ENCODE measurements at places on chromosomes 4 and X. TPM values are rescaled to one million over a fixed set of nuclear protein-coding genes. Genes with fewer than 3 reads are reported as not detected.

GRCh38 chr4:56981795-56982201 lies 3.1 kb downstream of the POLR2B start:
- DNase-seq: no peak

- no peak for DNase-seq
Measured at GRCh38 chr4:52369649-52370048, 289.5 kb downstream of the USP46 start.

DNA sequence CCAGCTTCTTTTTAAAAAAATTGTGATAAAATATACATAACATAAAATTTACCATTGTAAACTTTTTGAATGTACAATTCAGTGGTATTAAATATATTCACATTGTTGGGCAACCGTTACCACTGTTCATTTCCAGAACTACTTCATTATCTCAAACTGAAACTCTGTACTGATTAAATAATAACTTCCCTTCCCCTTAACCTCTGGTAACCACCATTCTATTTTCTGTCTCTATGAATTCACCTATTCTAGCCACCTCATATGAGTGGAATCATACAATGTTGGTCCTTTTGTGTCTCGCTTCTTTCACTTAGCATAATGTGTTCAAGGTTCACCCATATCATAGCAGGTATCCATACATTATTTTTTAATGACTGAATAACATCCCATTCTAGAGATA lies 8.3 kb downstream of the GPR50 start:
- DNase-seq: no peak

GRCh38 chr4:100113096-100113495 lies 77.2 kb downstream of the DDIT4L start:
- DNase-seq: no peak

DNA sequence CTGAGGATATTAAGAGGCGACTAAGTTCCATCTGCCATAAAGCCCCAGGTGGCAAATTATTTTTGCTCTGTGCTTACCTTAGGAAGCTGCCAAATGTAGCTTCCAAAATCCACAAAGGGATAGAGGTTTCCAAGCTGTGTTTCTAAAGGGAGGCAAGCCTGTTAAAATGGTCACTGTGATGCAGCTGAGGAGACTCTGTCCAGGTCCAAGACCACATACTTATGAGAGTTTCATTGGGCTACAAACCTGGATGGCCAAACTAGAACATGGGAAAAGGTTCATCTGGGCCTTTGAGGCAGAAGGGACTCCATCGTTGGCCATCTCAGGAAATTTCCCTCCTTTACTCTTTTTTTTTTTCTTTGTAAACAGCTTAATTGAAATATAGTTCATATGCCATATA lies 306.9 kb upstream of the FGF13 start:
- DNase-seq: no peak

DNA sequence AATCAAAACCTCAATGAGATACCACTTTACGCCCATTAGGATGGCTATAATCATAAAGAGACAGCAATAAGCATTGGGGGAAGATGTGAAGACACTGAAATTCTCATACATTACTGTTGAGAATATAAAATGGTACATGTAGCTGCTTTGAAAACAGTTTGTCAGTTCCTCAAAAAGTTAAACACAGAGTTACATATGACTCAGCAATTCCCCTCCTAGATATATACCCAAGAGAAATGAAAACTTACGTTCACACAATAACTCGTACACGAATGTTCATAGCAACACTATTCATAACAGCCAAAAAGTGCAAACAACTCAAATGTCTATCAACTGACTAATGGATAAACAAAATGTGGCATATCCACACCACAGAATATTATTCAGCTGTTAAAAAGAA lies 36.6 kb downstream of the PHF8 start:
- no peak for DNase-seq

GRCh38 chr4:2330091-2331042 lies 68.5 kb upstream of the MXD4 start:
- no peak for DNase-seq

DNA sequence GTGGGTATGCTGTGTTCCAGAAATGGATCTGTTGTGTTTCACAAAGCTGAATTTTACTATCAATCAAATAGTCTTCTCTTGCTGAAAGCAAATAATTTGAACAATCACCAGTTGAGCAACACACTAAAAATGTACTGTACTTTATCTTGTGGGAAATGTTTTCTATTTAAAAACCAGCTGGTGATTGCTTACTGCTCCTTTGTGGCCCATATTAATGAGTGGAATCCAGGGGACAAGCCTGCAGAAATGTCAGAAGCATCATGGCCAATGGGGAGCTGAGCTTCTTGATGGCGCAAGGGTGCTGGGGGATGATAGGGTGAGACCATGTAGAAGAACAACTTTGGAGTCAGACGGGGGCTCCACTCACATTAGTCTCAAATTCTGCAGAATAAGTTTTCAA lies 346.2 kb downstream of the ARHGAP10 start:
- DNase-seq: no peak

- DNase-seq: no peak
Measured at GRCh38 chr4:17709763-17710068, 71.7 kb downstream of the FAM184B start.

- no peak for DNase-seq
Measured at GRCh38 chr4:56535915-56536314, 30.3 kb downstream of the ARL9 start.

GRCh38 chr4:4260185-4260751 lies 12.2 kb upstream of the TMEM128 start:
- DNase-seq: peak; percentile 71

DNA sequence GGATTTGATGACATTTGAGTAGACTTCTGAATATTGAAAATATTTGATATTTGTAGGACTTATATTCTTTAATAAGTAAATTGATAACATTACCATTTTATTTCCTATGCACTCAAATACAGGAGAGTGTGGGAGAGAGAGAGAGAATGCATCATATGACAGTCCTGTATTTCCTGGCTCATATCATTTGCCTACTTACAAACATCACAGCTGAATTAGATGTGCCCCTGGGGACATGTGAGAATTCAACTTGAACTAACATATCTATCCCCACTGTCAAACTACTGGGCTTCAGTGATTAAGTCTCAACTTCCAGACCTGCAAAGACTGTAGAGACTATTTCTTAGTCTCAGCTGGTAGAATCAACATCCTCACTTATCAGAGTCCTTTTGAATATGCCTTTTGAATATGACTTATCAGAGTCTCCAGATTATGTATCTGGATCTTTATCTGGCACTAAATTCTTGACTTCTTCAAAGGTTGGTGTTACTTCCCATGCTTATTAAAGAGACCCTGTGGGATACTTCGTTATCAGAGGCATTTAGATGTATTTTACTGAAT lies 75.5 kb downstream of the PABPC4L start:
- no peak for DNase-seq

- no peak for DNase-seq
Measured at GRCh38 chr4:124337874-124338273, 374.7 kb downstream of the ANKRD50 start.

DNA sequence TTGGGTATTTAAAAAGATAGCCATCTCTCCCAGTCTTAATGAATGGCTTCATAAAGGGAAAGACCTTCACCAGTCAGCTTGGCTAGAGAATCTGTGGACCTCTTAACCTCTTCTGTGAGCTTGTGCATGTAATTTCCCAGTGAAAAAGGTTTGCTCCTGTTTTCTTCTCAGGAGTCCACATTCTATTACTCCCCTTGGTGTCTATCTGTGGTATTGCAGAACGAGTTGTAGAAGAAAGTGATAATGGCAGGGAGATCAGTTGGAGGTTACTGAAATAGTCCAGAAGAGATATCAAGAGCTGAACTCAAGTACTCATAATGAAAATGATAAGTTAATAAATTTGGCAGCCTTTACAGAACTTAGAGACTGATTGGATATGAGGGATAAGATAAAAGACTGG lies 16.5 kb upstream of the VAMP7 start:
- no peak for DNase-seq

DNA sequence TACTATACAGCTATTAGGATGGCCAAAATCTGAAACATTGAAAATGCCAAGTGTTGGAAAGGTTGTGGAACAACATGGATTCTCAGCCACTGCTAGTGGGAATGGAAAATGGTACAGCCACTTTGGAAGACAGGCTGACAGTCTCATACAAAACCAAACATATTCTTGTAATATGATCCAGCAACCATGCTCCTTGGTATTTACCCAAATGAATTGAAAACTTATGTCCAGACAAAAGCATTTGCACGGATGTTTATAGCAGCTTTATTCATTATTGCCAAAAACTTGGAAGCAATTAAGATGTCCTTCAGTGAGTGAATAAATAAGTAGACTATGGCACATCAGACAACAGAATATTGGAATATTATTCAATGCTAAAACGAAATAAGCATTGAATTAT lies 105.8 kb upstream of the DCLK2 start:
- no peak for DNase-seq

- no peak for DNase-seq
Measured at GRCh38 chr4:87659247-87659931, 9.3 kb downstream of the DMP1 start.

GRCh38 chrX:152850465-152850864 lies 19.6 kb downstream of the NSDHL start:
- no peak for DNase-seq

GRCh38 chr4:101818362-101818761 lies 27.8 kb downstream of the BANK1 start:
- no peak for DNase-seq

DNA sequence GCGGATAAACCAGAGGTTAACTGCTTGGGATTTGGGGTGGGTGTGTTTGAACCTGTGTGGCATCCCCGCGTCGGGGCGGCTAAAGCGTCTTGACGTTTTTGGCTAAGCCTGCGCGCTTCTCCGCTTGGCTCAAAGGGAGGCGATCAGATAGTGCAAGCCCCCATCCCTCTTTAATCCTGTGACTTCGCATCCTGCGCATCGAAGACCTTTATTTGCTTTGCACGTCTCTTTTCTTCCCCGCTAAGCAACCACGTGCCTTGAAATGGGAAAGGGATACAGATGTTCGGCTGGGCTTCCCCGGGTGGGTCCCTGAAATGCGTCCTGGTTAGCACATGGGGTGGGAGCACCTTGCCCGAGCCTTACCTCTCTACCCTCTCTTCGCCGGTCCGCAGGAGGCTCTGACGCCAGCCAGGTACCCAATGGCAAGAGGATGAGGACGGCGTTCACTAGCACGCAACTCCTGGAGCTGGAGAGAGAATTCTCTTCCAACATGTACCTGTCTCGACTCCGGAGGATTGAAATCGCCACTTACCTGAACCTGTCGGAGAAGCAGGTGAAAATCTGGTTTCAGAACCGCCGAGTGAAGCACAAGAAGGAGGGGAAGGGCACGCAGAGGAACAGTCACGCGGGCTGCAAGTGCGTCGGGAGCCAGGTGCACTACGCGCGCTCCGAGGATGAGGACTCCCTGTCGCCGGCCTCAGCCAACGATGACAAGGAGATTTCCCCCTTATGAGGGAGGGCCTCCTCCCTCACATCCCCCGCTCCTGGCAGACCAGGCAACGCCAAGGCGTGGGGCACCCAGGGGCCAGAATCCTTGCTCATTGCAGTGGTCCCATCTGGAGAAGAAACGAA lies 1.5 kb downstream of the GSX2 start:
- DNase-seq: no peak

DNA sequence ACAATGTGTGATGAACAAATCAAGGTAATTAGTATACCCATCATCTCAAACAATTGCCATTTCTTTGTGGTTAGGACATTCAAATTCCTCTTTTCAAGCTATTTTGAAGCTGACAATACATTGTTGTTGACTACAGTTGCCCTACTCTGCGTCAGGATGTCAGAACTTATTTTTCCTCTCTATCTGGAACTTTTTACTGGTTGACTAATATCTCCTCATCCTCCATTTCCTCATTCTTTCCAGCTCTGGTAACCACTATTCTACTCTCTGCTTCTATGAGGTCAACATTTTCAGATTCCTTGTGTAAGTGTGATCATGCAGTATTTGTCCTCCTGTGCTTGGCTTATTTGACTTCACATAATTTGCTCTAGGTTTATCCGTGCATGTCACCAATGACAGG lies 240.5 kb upstream of the HS3ST1 start:
- no peak for DNase-seq

- no peak for DNase-seq
Measured at GRCh38 chr4:141213550-141213991, 7.1 kb upstream of the ZNF330 start.

Gene MEPE
- polyA plus RNA-seq: not detected

Gene PIR
- polyA plus RNA-seq: 0.22 TPM

Gene PHOX2B
- not detected for polyA plus RNA-seq

Gene MAMLD1
- polyA plus RNA-seq: 1.8 TPM

Gene BEX5
- 5.8 TPM for polyA plus RNA-seq

Gene MSN
- polyA plus RNA-seq: 760 TPM

Gene SMARCA1
- polyA plus RNA-seq: 0.38 TPM

Gene ING2
- 19.7 TPM for polyA plus RNA-seq

Gene NRK
- not detected for polyA plus RNA-seq

Gene ADAMTS3
- polyA plus RNA-seq: not detected

Gene TLR2
- 0.20 TPM for polyA plus RNA-seq

Gene HSFX2
- not detected for polyA plus RNA-seq

Gene CT83
- not detected for polyA plus RNA-seq

Gene MGARP
- polyA plus RNA-seq: 0.84 TPM

Gene RAB40AL
- polyA plus RNA-seq: not detected

Gene CNGA1
- polyA plus RNA-seq: not detected

Data from CD8-positive, alpha-beta memory T cell (primary cell).